ENCODE measurements at places on chromosomes 5 and 9.

DNA sequence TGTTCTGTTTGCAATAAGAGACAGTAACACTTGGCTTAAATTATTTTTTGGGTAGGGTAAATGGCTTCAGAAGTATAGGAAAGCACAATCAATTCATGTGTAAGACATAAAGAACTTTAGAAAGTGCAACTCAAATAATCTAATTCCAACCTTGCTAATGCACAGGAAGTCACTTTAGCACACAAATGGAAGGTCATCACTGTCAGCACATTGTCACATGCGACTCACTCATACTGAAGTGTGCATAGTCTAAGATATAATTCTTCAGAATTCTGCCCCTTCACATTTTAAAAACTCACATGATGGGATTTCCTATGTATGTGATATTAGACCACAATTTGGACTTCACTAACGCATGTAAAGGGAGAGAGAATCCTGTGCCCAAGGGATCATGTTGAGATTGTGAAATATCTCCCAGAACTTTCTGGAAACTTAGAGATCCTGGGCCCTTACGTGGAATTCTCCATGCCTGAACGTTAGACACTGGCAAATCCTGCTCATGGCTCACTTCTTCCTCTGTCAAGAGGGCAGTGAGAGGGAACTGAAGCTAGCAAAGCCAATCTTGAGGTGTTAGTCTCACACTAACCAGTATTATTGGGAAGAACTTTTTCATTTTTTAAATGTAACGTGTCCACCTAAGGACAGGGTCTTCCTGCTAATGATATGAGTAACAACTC is 403.2 kb upstream of the PTGER4 start:
- DNase-seq = no peak

DNA sequence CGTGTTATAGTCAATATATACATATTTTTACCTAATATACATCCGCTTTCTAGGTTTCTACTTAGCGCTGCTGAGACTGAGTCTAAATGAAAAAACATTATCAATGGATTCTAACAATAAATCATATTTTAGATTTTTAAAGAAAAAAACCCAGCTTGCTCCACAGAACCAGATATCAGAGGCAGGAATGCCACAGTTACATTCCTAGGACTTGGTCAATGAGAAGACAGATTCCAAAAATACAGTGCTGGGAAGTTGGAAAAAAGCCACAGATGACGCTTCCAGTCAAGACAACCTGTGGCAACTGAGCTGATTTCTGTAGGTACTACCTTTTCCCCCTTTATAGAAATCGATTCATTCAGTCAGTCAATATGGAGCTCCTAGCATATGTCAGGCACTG is 577 bp upstream of the CCDC112 start:
- DNase-seq = no peak

DNA sequence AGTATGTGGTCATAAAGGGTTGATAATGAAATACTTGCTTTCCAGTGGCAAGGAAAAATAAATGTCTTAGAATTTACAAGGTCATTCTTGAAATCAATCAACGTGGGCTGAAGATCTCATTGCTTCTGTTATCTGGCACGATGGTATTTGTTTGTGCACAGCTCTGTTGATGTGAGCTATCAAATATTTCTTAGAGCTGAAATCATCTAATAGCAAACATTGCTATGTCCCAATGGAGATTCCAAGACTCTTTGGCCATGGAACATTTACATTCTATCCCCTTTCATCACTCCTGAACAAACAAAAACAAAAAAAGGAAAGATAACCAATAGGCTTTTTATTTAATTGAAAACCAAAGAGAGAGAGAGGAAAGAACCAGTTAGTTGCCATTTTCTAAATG is 111.5 kb upstream of the CCDC152 start:
- DNase-seq = no peak

- no peak for DNase-seq
Measured at GRCh38 chr5:82147860-82148573, 130.1 kb downstream of the RPS23 start.

- DNase-seq = no peak
Measured at GRCh38 chr5:33008751-33009418, 297.8 kb downstream of the NPR3 start.

- DNase-seq = no peak
Measured at GRCh38 chr9:35935261-35935660, 22.7 kb downstream of the OR2S2 start.

DNA sequence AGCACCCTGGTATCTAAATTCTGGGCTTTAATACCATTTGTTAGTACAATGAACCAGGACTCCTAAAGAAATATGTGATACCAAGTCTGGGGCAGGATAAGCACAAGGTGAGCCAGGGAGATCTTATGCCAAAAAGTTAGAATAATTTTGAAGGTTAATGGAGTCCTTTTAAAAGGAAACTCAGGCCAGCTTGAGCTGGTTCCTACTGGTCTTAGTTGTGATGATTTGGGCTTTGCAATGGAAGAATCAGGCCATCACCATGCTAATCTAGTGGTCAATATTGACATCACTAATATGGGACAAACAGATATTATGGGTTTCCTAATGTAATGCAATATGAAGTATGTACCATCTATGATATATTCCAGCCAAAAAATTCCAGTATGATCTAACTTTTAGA is 7.5 kb upstream of the SPATA9 start:
- no peak for DNase-seq

DNA sequence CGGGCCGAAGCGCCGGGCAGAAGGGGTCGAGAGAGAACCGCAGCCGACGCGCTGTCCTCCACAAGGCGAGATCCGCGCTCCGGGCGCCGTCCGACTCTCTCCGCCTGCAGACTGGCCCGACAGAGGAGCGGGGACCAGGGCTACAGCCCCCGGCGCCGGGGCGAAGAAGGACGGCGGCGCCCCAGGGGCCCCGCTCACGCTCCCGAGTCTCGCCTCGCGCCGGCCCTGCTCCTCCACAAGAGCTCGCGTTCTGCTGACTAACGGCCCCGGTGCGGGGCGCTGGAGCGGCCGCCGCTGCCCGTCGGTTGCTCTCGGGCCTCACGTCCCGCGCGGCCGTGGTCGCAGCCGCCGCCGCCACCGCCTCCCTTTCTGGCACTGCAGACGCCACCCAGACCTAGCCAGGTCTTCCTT is 338 bp downstream of the ABHD17B start:
- DNase-seq = peak; percentile 4

- no peak for DNase-seq
Measured at GRCh38 chr5:135472141-135472540, 20.0 kb upstream of the TIFAB start.

DNA sequence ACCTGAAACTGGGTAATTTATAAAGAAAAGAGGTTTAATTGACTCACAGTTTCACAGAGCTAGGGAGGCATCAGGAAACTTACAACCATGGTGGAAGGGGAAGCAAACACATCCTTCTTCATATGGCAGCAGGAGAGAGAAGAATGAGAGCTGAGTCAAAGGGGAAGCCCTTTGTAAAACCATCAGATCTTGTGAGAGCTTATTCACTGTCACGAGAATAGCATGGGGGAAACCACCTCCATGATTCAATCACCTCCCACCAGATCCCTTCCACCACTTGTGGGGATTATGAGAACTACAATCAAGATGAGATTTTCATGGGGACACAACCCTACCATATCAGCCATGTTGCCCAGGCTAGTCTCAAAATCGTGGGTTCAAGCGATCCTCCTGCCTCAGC is 143.4 kb downstream of the FGF18 start:
- no peak for DNase-seq

GRCh38 chr5:152465140-152465539 is 60.1 kb upstream of the NMUR2 start:
- DNase-seq = no peak

DNA sequence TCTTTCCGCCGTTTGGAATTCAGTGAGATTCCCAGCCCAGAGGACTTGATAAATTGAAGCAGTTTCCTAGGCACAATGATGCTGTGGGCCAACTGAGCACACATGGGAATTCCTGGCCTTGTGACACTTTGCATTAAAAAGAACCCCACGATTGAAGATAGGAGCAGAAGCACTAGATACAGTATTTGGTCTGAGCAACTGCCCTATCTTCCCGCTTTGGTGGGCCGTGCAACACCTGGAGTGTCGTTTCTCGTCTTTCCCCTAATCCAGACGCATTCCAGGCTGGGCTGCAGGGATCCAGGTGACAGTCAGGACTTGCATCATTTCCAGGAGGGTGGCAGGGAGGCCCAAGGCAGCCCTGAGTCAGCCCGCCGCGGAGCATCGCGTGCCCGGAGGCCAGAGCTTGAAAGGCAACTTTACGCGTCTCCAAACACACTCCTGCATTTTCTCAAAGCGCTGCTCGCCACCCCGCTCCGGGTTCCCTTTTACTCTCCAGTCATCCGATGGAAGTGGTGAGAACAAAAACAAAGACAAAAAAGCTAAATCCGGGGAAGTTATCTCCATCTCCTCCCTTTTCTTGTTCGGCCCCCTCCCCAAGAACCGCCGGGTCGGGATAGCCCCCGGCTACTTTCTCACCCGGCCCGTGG is 753 bp upstream of the STC2 start:
- no peak for DNase-seq

- DNase-seq = no peak
Measured at GRCh38 chr5:158658446-158659230, 441.1 kb downstream of the EBF1 start.

- DNase-seq = no peak
Measured at GRCh38 chr9:79408617-79409016, 163.1 kb upstream of the TLE4 start.

- no peak for DNase-seq
Measured at GRCh38 chr9:126667190-126668055, 53.7 kb downstream of the LMX1B start.

DNA sequence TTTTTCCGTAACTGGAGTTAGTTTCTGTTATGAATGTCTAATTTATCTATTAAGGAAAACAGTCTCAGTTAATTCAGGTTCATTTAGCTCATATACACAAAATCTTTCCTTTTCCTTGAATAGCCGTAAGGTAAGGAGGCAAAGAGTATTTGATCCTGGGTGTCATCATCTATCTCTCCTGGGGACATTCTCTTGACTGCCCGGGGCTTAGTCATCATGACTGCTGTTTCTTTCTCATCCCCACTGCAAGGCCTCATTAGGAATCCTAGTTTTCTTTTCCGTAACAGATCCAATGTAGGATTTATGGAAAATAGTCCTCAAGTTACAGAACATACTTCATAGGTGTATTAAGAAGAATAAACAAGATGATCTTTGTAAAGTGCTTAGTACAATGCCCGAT is 134.9 kb upstream of the CHD1 start:
- no peak for DNase-seq

DNA sequence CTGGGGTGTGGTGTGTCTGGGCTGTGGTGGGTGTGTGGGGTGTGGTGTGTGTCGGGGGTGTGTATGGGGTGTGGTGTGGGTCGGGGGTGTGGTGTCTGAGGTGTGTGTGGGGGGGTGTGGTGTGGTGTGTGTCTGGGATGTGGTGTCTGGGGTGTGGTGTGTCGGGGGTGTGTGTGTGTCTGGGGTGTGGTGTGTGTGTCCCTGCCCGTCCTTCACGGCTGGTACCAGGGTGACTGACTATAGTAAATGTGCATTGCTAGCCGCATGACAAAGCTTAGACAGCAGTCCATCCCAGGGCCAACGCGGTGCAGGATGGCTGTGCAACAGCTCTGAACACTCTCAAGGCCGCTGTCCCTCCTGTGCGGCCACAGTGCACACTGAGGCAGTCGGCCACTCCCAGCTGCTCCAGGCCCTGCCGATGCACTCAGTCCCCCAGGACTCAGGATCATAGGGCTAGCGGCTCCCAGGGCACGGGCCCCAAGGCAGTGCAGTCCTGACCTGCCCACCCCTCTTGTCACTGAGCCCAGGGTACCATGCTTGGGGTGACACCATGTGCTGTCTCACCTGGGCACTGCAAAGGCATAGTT is 54.0 kb downstream of the SECISBP2 start:
- no peak for DNase-seq

DNA sequence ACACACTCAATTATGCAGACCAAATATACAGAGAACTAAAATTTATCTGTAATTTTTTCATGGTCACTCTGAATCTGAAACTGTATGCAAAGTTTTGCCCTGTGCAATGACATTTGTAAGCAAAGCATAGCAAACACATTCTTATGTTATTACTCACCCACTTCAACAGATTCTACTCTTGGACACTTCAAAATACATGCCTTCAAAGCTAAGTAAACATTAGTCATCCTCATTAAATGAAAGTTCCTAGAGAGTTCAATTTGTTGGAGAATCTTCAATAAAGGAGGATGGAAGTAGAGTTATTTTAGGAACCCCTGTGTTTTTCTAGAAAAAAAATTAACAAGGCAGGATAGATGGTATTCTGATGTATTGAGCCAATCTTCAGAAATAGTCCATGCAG is 639.7 kb upstream of the C9orf72 start:
- no peak for DNase-seq

- no peak for DNase-seq
Measured at GRCh38 chr5:79459626-79460025, 54.3 kb downstream of the HOMER1 start.

DNA sequence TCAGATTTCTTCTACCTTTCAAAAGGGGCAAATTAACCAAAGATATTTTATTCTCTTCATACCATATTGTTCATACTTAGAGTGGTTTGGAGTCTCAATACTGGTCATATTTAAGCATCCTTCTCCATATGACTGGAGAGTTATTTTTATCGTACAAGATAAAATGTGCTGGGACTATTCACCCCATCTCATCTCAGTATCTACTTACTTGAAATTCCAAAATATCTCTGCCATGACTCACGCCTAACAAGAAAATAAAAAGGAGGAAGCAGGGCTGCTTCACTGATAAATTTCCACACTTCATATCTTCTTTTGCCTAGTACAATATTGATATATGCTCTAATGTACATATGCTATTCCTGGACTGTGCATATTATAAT is 277.9 kb upstream of the CDH9 start:
- no peak for DNase-seq

- DNase-seq = no peak
Measured at GRCh38 chr5:180873615-180874520, 12.8 kb upstream of the ZFP62 start.

GRCh38 chr5:41067714-41068568 is 3.2 kb downstream of the MROH2B start:
- DNase-seq = no peak

GRCh38 chr9:7967851-7968250 is 168.3 kb upstream of the DMAC1 start:
- DNase-seq = no peak

DNA sequence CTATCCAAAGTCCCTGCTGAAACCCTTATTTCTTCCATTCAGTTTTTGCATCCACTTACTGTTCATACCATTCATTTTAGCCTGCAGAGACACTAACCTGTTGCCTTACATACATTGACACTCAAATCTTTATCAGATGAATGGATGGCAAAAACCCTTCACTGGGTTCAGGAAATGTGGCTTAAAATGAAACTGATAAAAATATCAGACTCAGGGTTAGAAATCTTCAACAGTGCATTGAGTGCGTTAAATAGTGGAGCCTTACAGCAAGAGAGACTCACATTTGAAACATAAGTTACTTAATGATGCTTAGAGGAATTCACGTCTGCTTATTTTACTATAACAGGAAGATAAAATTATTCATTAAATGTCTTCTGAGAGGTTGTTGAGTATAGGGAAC is 28.0 kb upstream of the BNC2 start:
- DNase-seq = no peak

GRCh38 chr9:109460576-109460975 is 37.5 kb downstream of the PTPN3 start:
- DNase-seq = no peak
